ENCODE measurements at places on chromosomes 13 and 19.

DNA sequence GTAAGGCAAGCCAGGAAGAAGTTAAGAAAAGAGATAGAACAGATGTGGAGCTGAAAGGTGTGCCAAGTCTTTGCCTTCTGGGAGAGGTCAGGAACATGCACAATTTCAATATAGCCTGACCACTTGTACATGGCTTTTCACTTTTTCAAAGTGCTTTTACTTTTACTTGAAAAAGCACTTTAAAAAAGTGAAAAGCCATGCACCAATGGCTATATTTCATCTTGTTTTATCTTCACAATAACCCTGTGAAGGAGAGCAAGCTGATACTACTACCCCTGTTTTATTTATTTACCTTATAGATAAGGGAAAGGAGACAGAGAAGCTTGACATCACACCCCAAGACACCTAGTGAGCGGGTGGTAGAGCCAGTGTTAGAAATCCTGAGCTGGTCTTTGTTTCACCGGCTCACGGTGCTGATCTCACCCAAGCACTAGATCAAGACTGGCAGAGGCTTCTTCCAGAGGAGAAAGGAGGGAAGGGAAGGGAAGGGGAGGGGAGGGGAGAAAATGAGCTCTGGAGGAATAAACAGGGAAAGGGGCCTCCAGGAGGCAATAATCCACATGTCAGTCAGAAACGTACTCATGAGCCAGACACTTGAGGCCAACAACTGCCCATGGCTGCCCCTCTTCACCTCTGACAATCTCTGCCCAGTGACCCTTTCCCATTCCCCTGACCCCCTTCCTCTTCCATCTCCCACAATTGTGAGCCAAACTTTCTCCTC is 455.4 kb downstream of the FOXO1 start:
- DNase-seq = peak; percentile 26

- DNase-seq = no peak
Observed at GRCh38 chr19:18099623-18099995, 2.0 kb downstream of the MAST3 start.

- DNase-seq = peak; percentile 41
Observed at GRCh38 chr13:41311406-41312175, 524 bp downstream of the NAA16 start.

DNA sequence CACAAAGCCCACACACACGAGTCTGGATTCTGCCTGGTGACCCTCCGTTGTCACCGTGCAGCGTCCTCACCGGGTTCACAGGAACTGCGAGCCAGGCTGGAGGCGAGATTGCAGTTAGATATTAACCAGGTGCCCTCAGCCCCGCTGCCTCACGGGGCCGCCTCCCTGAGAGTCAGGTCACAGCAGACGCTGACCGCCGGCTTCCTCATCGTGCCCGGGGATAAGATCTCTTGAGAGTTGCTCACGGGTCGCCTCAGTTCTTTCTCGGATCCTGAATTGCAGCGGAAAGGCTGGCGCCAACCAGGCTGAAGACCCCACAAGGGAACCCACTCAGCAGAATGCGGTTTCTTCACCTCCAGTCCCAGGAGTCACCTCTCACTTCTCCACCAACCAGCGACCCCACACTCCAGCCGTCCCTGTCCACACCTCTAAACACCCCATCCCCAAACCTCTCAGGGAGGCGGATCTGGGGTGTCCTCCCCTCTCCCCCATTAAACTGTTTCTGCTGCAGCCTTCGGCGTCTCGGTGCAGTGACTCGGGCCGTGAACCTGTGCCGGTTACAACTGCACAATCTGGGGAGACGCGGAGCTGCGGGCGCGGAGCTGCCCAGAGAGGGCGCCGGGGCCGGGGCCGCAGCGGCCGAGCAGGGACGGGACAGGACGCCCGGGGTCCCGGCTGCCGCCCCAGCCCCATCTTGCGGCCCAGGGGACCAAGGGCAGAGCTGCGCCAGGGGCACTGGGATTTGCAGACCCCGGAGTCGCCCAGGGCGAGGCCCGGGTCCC is 591 bp downstream of the ZNF823 start:
- DNase-seq = peak; percentile 14

GRCh38 chr13:80979035-80979641 is 638.2 kb upstream of the SPRY2 start:
- DNase-seq = peak; percentile 82

DNA sequence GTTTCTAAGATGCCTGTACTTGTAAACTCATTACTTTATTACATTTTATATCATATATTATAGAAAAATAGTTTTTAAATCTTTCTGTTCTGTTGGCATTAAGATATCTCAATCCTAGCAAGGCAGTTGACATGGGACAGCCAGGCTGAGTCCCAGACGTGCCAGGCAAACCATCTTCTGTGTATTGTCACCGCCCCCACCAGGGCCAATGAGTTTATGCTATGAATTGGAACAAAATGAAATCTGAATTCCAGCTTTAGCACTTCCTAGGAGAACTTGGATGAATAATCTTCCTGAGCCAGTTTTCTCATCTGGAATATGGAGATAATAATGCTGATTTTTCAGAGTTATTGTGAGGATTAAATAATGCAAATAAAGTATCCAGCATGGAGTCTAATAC is 79.9 kb upstream of the GSX1 start:
- no peak for DNase-seq

- no peak for DNase-seq
Observed at GRCh38 chr13:57878291-57878690, 246.7 kb downstream of the PCDH17 start.

DNA sequence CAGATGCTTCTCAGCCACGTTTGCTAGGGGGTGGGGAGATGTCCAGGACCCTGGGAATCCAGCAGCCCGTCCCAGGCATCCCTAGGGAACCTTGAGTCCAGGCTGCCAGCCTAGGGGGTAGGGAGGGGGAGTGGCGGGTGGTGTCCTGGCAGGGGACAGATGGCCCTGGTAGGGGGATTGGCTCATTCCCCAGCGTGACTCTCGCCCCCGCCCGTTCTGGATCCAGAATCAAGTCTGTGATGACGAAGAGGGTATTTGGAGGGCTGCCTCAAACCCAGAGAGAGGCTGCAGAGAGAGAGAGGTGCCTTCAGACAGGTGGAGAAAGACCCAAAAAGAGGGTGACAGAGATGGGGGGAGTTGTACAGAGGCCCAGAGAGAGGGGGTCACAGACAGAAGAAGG is 4.1 kb downstream of the SLC17A7 start:
- DNase-seq = no peak

GRCh38 chr19:47099576-47100050 is 14.0 kb downstream of the ZC3H4 start:
- DNase-seq = no peak

- DNase-seq = no peak
Observed at GRCh38 chr13:77714119-77714755, 16.8 kb downstream of the SLAIN1 start.

GRCh38 chr19:55625004-55625326 is 599 bp upstream of the ZNF784 start:
- no peak for DNase-seq

DNA sequence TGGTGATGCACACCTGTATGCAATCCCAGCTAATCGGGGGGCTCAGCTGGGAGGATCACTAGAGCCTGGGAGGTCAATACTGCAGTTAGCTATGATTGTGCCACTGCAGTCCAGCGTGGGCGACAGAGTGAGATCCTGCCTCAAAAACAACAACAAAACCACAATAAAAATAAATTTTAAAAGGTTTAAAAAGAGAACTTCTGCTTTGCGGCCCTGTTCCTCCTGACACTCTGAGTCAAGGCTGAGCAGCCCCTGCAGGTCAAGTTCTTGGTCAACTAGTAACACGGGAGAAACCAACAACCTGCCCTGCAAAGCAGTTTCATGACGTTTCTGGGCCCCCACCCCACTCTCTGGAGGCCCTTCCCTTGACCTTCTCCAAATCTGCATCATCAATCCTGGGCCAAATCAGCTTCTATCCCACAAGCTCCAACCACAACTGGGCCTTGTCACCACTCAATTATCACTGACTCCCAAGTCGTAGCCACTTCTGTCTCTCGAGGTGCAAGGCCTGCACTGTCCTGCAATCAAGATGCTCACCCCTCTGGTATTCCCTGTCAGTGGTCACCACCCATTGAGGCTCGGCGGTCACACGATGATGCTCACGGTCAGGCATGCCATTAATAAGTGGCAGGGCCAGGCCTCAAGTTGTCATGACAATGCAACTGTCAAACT is 7.5 kb downstream of the ELAVL1 start:
- DNase-seq = no peak

DNA sequence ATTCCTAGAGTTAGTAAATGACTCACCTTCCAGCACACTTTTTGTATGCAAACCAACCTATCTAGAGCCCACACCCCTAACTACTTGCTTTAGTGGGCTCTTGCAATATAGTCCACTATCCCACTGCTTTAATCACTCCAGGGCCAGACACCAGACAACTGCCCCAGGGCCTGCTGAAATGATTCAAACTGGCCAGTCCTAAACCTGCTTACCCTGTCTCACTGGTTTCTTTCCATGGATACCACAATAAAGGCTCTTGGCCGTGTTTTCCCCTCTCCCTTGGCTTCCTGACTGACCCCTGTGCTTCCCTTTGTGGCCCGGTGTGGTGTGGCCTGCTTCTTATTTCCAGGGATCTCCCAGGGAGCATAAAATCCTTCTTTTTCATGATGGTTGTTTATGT is 14.6 kb downstream of the HS6ST3 start:
- no peak for DNase-seq

GRCh38 chr19:43739439-43740235 is 15.1 kb downstream of the SMG9 start:
- DNase-seq = no peak

- DNase-seq = no peak
Observed at GRCh38 chr13:98613591-98613990, 36.7 kb upstream of the STK24 start.

DNA sequence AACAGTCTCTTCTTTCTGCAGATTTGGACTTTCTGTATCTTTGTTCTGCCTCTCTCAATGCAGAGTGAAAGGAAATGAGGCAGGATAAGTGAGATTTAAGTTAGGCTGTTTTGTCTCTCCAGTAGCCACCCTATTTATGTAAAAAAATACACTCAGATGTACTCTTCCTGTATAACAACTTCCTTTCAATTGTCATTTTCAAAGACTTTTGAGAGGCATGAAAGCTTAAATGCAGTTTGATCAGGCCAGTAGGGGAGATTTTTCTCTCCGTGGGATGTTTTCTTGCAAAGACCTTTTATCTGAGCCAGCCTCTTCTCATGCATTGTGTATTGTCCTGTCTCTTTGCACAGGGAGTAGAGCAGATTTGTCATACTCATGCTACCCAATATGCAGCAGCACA is 166.8 kb downstream of the SLITRK5 start:
- DNase-seq = no peak

GRCh38 chr13:40801255-40802217 is 12.1 kb downstream of the SLC25A15 start:
- no peak for DNase-seq

DNA sequence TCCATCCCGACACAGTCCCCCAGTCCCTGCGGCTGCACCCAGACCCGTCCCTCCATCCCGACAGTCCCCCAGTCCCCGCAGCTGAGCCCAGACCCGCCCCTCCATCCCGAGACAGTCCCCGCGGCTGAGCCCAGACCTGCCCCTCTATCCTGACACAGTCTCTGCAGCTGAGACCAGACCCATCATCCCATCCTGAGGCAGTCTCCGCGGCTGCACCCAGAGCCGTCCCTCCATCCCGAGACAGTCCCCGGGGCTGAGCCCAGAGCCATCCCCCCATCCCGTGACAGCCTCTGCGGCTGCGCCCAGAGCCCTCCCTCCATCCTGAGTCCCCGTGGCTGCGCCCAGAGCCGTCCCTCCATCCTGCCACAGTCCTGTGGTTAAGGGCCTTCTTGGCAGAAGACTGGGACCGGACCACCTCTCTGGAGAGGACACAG is 28.8 kb upstream of the TMEM255B start:
- no peak for DNase-seq

DNA sequence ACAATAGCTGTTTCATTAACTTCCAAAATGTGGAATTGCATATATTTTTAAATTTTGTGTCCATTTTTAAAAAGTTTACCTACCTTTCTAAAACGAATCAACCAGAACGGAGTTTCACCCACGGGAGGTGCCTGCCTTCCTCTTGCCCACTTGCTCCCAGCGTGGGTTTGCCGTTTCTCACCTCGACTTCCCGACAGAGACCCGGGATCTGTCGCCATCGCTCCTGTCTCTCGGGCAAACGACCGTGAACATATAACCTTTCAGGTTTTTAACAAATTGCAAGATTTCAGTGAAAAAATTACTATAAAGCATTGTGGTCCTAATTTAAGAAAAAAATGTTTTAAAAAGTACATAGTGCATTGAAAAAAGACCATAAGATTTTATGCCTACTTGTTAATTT is 4.2 kb downstream of the TMEM255B start:
- no peak for DNase-seq

DNA sequence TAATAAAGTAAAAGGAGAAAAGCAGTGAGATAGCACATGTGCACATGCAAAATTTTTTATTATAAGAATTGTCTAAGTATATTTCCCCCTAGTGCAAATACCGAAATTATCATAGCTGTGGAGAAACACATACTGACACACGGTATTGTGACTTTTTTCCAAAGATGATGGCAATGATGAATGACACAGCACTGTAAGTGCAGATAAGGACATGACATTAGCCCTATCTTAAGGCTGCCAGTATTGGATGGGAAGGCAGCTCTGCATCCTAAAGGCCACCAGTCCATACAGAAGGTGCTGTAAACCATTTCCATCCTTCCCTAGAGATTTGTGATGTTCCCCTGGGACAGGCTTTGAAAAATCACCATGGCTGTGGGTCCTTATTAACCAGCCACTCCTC is 11.5 kb upstream of the MICU2 start:
- DNase-seq = no peak

- no peak for DNase-seq
Observed at GRCh38 chr19:27972291-27973040, 1240.5 kb downstream of the UQCRFS1 start.

- no peak for DNase-seq
Observed at GRCh38 chr13:80742033-80742432, 401.1 kb upstream of the SPRY2 start.

Measured in HEK293T (cell line).